A549 treated with GW870086 at 1 μM for 4 hours (cell line): ENCODE measurements at places on chromosomes 6 and 20. TPM values are rescaled to one million over a fixed set of nuclear protein-coding genes. Genes with fewer than 3 reads are reported as not detected.

KCNB1 gene
- 0.41 to 4.3 TPM (median 1.0 TPM) in 5 replicates for total RNA-seq

ERMARD gene
- total RNA-seq = 6.4 to 8.4 TPM (median 6.9 TPM) in 5 replicates

EZR gene
- total RNA-seq = 325 to 343 TPM (median 338 TPM) in 5 replicates

POU5F1 gene
- total RNA-seq = 7.4 to 10.9 TPM (median 9.5 TPM) in 5 replicates

ATP9A gene
- 11.1 to 16.4 TPM (median 15.6 TPM) in 5 replicates for total RNA-seq

EGFL8 gene
- total RNA-seq = 0.94 to 1.8 TPM (median 1.5 TPM) in 5 replicates

BMP2 gene
- 0.31 to 0.46 TPM (median 0.38 TPM) in 5 replicates for total RNA-seq

SALL4 gene
- 1.2 to 2.5 TPM (median 1.6 TPM) in 5 replicates for total RNA-seq

ELOVL2 gene
- total RNA-seq = 4.7 to 7.1 TPM (median 6.8 TPM) in 5 replicates

ACTL10 gene
- 0.06 to 0.07 TPM (median 0.06 TPM) in 3 of 5 replicates, not detected in the others for total RNA-seq

FAM162B gene
- not detected in 5 replicates for total RNA-seq

ULBP2 gene
- total RNA-seq = 2.1 to 4.2 TPM (median 3.6 TPM) in 5 replicates

TMEM217 gene
- 0.33 to 1.7 TPM (median 0.72 TPM) in 5 replicates for total RNA-seq

ETV7 gene
- 0.15 to 0.29 TPM (median 0.18 TPM) in 3 of 5 replicates, not detected in the others for total RNA-seq

FRK gene
- 1.5 to 2.4 TPM (median 2.3 TPM) in 5 replicates for total RNA-seq

PCMTD2 gene
- 8.3 to 13.2 TPM (median 11.7 TPM) in 5 replicates for total RNA-seq

ALDH8A1 gene
- 0.10 to 0.38 TPM (median 0.23 TPM) in 5 replicates for total RNA-seq

KIFC1 gene
- 37.6 to 44.2 TPM (median 39.0 TPM) in 5 replicates for total RNA-seq

SMOC2 gene
- not detected in 5 replicates for total RNA-seq

RAET1E gene
- 1.8 to 3.8 TPM (median 3.2 TPM) in 5 replicates for total RNA-seq

TXLNB gene
- total RNA-seq = not detected in 5 replicates

LAMA2 gene
- 0.31 to 1.2 TPM (median 0.41 TPM) in 5 replicates for total RNA-seq

LPA gene
- total RNA-seq = 0.03 to 0.13 TPM (median 0.09 TPM) in 5 replicates

DZANK1 gene
- 2.7 to 3.0 TPM (median 2.9 TPM) in 5 replicates for total RNA-seq

NKAPL gene
- not detected in 5 replicates for total RNA-seq

SIRT5 gene
- 3.1 to 3.9 TPM (median 3.7 TPM) in 5 replicates for total RNA-seq

THBS2 gene
- total RNA-seq = 0.02 to 0.08 TPM (median 0.03 TPM) in 3 of 5 replicates, not detected in the others
